ENCODE measurements at places on chromosomes 5 and 9. TPM values are rescaled to one million over a fixed set of nuclear protein-coding genes. Genes with fewer than 3 reads are reported as not detected.

The SPINK4 gene
- not detected for total RNA-seq

DNA sequence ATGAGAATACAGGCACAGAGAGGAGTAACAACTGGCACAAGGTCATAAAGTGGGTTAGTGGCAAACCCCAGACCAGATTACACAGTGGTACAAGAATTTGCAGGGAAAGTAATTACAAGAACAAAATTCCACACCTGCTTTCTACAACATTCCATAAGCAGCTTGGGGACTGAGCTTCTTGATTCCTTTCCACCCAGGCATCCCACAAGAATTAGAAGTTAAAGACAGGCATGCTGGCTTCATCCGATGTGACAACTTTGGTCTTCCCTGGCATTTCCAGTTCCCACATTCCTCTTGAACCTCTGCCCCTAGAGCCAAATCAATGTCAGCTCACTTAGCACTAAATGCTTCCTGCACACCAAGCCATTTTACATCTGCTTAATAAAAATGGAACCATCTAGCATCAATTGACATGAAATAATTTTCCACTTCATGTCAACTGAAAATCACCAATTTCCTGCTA, 435.8 kb upstream of the PAPPA start:
- no peak for DNase-seq

DNA sequence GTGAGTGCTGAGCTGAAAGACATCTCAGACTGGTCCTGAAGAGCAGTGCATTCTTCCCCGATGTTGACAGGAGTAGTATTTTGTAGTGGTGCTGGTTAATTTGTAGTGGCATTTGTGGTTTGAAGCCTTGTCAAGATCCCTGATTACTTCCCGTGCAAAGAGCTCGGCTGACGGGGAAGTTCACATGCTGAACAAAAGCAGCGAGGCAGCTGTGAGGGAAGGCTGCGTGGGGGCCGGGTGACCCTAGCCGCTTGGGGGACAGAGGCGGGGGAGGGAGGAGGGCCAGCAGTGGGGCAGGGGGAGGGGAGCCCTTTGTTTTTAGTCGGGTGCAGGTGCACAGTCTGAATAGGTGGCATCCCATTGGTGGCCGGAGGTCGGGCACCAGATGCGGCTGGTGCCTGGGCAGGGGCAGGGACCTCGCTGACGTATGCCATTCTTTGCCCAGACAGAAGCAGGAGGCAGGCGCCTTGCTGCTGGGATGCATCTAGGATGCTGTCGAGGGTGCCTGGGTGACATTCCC, 64.7 kb downstream of the CRB2 start:
- no peak for DNase-seq

The PCDHA11 gene
- total RNA-seq, result 5.8 TPM

The ITK gene
- 0.52 TPM for total RNA-seq

DNA sequence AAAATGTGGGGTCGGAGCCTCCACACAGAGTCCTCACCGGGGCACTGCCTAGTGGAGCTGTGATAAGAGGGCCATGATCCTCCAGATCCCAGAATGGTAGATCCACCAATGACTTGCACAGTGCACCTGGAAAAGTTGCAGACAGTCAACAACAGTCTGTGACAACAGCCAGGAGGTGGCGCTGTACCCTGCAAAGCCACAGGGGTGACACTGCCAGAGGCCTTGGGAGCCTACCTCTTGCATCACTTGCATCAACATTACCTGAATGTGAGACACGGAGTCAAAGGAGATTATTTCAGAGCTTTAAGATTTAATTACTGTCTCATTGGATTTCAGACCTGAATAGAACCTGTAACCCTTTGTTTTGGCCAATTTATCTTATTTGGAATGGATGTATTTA, 614.1 kb upstream of the CDH9 start:
- DNase-seq, result no peak

The COL5A1 gene
- 16.4 TPM for total RNA-seq

DNA sequence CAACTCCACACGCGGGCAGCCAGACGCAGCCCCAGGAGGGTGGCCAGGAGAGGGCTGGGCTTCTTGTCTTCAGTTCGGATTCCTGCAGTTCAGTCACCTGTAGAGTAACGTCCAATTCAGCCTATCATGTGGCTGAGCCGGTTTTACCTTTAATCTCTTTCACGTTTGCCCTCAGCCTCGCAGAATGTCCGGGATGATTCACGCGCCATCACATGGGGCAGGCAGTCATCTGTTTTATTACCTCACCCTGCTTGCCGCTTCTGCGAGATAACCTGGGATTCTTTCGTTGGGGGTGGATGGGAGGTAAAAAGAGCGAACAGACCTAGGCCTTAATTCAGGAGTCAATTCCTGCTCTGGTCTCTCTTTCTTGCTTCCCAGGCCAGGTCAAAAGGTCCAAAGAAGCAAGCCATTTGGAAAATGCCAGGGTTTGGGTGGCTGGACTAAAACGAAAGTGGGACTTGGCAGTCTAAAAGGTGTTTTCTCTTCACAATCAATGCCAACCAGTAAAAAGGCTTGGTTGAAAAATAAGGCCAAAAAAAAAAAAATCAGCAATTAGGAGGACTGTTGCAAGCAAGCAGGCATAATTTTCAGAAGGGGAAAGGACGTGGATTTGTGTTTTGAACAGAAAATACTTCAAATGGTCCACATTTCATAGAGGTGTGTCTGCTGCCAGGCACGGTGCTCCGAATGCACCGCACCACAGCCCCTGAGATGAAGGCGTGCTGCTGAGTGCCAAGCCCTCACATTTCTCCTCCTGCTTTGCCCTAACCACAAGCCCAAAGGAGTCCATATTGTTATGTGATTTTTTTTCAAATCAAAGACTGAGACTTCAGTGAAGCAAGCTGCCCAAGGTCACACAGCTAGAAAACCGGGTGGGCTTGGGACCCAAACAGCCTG, 2.8 kb upstream of the WWC1 start:
- no peak for DNase-seq

- no peak for DNase-seq
Observed at GRCh38 chr9:124661271-124661670, 109.8 kb downstream of the NR6A1 start.

DNA sequence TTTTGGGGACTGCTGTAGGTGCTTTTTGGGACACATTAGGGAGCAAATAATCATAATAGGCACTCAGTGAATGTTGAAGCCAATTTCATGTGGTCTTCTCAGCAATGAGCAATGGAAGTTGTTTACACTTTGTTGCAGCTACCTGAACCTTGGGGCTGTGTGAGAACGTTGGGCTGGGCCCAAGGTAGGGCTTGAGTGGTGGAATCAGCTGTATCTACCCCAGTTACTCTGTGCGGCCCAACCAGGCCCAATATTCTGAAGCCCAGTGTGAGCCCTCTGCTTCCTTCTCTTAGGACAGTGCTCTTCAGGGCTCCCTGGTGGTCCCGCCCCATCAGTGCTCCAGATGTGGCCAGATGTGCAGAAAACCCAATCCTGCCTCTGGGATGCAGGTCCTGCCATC, 38.4 kb downstream of the MAST4 start:
- DNase-seq, result no peak

DNA sequence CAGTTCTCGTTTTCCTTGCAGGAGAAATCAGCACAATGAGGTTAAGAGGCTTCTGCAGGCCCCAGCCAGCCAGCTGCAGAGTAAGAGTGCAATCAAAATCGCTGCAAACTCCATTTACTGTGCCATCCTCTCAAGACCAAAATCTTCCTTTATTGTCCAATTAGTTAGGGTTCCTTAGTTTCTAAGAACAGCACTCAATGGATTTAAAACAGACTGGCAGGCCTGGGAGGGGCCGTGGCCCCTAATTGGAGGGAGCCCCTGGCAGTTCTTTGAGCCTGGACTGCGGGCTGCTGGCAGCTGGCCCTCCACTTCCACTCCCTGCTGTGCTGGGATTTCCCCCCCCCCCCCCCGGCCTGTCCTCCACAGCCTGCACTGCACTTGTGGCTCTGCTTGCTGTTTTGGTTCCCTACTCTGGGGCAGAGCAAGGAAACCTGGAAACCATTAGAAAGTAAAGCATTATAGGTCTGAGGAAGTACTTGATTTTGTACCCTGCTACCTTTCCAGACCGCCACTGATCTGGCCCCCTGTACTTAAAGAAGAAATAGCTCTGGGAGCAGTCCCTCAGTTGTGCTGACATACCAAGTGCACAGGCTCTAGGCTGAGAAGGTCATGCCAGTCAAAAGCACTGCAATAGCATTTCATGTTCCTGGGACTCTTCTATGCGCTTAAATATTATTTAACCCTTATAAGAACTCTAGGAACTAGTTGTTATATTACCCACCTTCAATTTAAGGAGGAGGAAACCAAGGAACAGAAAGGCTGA, 129.0 kb downstream of the APBA1 start:
- DNase-seq, result peak; percentile 27

DNA sequence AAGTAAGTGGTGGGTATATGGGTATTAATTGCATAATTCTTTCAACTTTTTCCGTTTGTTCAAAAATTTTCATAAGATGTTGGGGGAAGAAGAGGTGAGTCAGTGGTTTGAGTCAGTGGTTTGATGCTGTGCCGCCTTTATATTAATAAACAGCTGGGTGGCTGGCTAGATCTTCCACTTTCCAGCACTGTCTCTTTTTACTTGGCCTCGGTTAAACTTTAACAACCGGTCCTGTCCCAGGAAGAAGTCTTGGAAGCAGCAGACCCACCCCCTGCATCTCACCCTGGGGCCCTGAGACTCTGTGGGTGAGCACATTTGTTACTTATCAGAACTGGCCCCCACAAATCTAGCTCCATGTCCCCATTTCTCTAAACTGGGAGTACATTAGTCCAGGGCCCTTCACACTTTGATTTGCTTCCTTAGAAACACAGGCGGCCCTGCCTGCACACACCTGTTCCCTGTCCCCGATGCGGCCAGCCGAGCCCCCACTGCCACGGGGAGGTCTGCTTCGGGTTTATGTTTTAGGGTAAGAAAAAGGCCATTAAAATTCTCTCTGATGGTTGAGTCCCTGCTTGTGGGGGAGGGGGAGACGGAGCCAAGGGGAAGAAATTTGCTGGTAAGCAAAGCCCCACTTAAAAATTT, 90.7 kb downstream of the PTCH1 start:
- peak; percentile 41 for DNase-seq

The LCN1 gene
- not detected for total RNA-seq

The IL7R gene
- 0.57 TPM for total RNA-seq

GRCh38 chr5:176535101-176535663, 2.0 kb downstream of the RNF44 start:
- no peak for DNase-seq

DNA sequence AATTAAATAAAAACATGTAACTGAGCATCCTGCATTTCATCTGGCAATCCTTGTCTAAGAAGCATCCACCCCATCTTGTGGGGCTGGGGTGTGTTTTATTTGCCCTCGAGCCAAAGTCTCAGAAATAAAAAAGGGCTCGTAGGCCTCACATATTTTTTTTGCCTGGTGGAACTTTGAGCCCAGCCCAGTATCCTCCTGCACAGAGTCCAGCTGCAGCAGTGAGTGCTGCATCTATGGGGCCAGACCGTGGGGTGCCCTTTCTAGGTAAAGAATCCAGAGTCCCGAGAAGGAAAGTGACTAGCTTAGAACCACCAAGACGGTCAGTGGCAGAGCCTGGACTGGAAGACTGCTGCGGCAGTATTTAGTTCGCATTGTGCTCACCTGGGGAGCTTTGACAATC, 33.1 kb downstream of the NEURL1B start:
- no peak for DNase-seq

The MORN5 gene
- total RNA-seq, result not detected

DNA sequence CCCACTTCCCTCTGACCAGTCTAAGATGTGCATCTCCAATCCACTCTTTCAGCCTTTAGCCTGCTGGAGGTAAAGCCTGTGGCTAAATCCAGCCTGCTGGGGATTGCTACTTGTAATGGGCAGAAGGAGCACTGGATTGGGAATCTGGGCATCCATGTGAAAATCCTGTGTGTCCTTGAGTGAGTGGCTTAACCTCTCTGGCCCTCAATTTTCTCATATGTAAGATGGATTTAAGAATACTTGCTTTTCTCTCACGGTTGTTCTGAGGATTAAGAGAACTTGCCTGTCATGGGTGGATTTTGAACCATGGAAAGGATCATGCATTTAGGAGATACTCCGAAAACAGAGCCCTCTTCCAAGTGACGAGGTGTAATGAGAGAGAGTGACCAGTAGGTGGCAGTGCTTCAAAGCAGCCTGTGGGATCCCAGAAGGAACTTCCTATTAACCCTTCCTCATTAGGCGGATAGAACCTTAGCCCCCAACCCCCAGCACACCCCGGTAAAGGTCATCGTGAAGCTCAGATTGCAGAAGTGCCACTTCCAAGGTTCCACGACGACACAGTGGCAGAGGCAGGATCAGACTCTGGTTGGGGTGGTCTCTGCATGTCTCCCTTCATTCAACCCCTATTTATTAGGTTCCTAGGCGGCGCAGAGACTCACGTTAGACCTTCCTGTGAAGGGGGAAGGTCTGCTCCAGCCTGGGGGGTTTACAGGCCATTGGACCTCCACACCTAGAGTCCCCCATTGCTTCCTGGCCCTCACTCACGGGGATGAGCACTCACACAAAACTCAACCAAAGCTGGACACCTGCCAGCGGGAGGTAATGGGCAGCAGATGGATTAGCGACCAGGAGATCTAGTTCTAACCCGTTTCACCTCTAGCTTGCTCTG, 68.7 kb upstream of the ZNF618 start:
- peak; percentile 67 for DNase-seq

- DNase-seq, result no peak
Observed at GRCh38 chr5:138258704-138259292, 15.6 kb downstream of the GFRA3 start.

The TIMD4 gene
- total RNA-seq, result 0.13 TPM

- DNase-seq, result no peak
Observed at GRCh38 chr9:125745018-125745417, 2.2 kb upstream of the PBX3 start.

GRCh38 chr9:74681906-74682305, 184.8 kb downstream of the RORB start:
- DNase-seq, result no peak

The GABRA1 gene
- total RNA-seq, result 0.48 TPM

The CDX1 gene
- 0.09 TPM for total RNA-seq

- no peak for DNase-seq
Observed at GRCh38 chr9:21001581-21001980, 29.9 kb downstream of the HACD4 start.

- DNase-seq, result peak; percentile 71
Observed at GRCh38 chr5:181217111-181217802, 5.8 kb upstream of the TRIM41 start.

DNA sequence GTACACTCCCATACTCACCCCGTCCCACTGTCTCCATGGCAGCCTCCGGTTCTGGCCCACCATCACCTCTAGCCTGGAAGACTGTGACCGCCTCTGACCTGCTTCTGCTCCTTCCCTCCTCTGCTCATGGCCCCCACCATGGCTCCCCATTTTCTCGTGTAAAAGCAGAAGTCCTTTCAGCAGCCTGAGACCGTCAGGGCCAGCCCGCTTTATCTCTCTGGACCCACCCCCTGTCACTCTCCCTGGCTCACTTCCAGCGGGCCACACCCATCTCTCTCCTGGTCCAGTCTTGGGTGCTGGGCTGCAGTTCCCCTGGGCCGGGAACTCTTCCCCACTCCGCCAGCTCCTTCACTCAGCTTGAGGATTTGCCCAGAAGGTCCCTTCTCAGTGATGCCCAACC, 96.0 kb upstream of the RUFY1 start:
- DNase-seq, result no peak

The PGM5 gene
- total RNA-seq, result 0.16 TPM

GRCh38 chr9:69207503-69207902, 33.4 kb downstream of the TJP2 start:
- DNase-seq, result no peak

The CPEB4 gene
- total RNA-seq, result 9.2 TPM

GRCh38 chr5:67263656-67264408, 67.2 kb upstream of the CD180 start:
- no peak for DNase-seq

The TMEM215 gene
- 0.34 TPM for total RNA-seq

The GHR gene
- total RNA-seq, result 0.53 TPM

The SYK gene
- 7.4 TPM for total RNA-seq

The PLEKHG4B gene
- 51.4 TPM for total RNA-seq

GRCh38 chr5:104739905-104740304, 1177.3 kb upstream of the NUDT12 start:
- DNase-seq, result no peak
